GM19239 (cell line): ENCODE measurements at places on chromosomes 11 and 22.

DNA sequence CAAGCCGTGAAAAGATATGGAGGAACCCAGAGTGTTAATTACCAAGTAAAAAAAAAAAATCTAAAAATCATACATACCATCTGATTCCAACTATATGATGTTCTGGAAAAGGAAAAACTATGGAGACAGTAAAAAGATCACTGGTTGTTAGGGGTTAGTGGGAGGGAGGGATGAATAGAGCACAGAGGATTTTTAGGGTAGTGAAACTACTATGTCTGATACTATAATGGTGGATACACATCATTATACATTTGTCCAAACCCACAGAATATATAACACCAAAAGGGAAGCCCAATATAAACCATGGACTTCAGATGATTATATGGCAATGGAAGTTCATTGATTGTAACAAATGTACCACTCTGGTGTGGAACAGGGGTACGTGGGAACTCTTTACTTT, 74.1 kb downstream of the ENTHD1 start:
- DNase-seq: no peak

GRCh38 chr22:24176630-24177029, 4.7 kb upstream of the SUSD2 start:
- no peak for DNase-seq

GRCh38 chr11:86459682-86460460, 85.2 kb downstream of the CCDC81 start:
- no peak for DNase-seq

GRCh38 chr22:28429711-28430110, 249.9 kb downstream of the TTC28 start:
- no peak for DNase-seq

DNA sequence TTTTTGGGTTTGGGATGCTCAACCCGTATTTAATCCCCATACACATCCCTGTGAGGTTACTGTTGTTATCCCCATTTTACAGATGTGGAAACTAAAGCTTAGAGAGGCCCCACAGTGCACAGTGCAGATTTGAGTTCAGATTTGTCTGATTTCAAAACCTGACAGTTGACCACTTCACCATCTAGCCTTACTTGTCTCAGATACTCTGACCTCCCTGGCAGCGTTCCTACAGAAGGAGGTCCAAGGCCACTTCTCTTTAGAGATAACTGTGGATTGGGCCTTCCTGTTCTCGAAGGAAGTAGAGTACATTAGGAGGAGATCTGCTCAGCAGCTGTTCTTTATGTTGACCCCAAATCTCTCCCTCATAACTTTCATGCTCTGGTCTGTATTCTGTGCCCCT, 46.7 kb upstream of the CTTN start:
- no peak for DNase-seq

- no peak for DNase-seq
These were observed 12.6 kb upstream of the DBX1 start for GRCh38 chr11:20172721-20173447.

DNA sequence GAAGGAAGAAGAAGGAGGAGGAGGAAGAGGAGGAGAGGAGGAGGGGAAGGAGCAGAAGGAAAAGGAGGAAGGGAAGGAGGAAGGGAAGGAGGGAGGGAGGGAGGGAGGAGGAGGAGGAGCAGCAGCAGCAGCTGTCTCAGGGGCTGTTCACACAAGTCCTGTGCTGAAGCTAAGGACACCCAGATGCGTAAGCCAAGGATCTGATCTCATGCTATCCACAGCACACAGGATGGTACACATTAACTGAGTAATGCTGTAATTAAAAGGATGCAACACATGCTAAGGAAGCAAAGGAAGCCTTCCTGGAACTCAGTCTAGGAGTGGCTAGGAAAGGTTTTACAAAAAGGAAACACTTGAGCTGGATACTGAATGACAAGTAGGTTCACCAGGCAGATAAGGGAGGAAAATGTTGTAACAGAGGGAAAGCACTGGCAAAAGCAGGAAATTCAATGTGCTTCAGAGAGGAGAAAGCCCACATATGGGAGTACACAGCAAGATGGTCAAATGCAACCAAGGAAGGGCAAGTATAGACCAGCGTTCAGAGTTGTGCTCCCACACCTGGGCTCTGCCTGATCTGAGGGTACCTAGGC, 32.0 kb downstream of the TRIM66 start:
- no peak for DNase-seq

DNA sequence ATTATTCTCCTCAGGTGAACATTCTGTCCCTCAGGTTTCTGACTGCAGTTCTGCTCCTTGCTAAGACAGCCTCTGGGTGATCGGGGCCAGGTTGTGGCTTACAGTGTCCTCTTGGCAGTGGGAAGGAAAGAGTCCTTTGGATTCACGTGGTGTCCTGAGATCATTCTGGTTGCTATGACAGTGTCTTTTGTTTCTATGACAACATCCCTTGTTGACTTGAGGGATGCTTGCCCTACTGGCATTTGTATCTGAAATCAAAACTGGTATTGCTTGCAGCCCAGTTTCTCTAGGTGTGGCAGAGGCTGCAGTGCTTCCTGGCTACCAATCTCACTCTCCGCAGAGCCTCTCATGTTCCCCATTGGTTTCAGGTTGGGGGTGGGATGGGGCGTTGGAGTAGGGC, 151.8 kb upstream of the CCDC90B start:
- DNase-seq: no peak

- DNase-seq: no peak
These were observed 6.4 kb downstream of the CCND1 start for GRCh38 chr11:69647390-69647748.

- DNase-seq: no peak
These were observed 94.8 kb upstream of the RTL6 start for GRCh38 chr22:44592824-44593148.

DNA sequence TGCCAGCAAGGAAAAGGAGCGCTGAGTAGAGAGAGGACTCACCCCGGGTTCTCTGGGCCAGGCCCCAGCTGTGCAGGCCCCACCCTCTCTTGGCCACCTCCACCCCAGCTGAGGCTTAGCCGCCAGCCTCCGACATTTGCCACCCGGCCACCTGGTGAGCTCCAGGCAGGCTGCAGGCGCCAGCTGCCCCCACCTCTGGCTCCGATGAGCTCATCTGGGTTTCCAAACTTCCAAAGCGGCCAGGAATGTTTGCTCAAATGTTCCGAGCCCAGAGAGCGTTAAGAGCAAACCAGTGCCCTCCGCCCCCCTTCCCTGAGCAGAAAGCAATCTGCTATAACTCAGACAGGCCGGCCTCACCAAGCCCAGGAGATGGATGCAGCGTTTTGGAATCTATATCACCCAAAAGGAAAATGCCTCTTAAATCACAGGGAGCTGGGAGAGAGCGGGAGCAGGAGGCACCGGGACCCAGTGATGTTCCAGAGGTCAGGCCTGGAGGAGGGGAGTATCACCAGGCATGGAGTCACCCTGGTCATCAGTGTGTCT, 9.1 kb upstream of the MN1 start:
- no peak for DNase-seq

DNA sequence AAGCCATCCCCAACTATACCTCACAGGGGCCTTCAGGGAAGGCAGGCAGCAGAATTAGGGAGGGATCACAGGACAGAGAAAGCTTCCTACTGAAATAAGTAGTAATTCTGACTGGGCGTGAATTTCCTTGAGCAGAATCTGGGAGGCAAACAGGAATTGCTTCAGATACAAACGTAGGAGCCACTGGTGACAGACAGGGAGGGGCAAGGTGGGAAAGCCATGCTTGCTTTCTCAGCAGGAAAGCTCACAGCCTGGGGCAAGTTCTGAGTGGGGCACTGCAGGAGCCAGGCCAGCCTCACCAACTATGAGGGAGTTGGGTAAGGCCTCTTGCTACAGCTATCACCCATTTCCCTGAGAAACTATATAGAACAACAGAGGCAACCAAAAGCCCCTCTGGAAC, 43.6 kb downstream of the ARHGAP32 start:
- no peak for DNase-seq

DNA sequence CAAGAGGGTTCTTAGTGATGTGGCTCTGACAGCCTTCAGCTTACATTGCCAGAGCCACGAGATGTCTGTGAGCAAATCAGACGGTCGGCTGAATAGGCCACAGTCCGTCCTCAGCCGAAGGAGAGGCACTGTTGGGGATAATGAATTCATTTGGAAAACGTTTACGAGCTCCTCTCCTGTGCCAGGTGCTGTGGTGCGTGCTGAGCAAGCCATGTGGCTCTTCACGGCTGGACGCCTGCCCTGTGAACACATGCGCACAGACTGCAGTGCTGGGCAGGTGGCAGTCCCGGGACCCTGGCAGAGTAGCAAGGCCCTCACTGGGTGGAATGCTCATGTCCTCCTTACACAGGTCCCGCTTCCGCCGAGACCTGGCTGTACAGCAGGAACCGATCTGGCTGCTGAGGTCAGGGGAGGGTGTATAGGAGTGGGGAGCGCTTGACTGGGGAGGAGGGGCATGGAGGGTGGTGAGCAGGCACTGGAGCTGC, 6.8 kb downstream of the TBC1D22A start:
- DNase-seq: no peak

DNA sequence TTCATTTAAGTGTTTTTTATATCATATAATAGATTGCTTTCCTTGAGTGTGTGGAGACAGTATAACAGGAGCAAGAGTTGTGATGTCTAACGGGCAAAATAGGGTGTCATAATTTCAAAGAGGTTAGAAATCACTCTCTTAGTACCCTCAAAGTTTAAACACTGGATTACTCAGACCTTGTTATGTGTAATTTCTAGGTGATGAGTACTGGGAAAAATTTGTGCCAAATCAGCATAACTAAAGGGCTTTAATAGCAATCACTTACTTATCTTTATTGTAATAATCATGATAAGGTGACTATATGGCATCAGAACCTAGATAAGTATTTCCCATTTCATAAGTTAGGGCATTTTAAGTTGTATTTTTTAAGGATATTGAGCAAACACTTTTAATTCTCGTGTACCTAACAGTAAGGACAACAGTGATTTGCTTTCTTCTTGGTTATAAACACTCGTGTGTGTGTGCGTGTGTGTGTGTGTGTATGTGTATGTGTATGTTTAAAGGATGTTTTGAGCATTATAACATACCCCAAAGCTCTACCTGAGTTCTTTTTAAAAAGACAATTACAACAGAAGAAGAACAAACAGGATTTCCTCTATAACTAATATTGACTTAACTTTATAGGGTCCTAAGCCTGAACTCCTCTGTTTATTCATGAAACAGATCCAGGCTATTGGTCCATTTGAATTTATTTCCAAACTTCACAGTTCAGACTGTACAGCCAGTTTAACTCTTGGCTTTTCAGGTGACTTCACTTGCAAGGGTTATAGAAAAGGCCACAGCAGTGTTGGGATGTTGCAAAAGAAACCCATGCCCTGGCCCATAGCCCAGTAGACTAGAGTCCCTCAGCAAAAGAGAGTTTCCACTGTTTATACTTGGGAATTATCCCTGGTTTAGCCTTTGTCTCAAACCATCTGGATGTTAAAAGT, 23.7 kb upstream of the PDE3B start:
- DNase-seq: no peak
